SK-MEL-5 (cell line): ENCODE measurements at places on chromosomes 12 and 14. TPM values are rescaled to one million over a fixed set of nuclear protein-coding genes. Genes with fewer than 3 reads are reported as not detected.

The BDKRB1 gene
- 0.53 TPM in 1 of 2 replicates, not detected in the other for total RNA-seq

The PIWIL1 gene
- not detected in 2 replicates for total RNA-seq

The ENDOU gene
- total RNA-seq: not detected in 2 replicates

The OR4E2 gene
- not detected in 2 replicates for total RNA-seq

The AVPR1A gene
- total RNA-seq: not detected in 2 replicates

The CCDC88C gene
- 4.6 and 6.4 TPM in 2 replicates for total RNA-seq

The ISM2 gene
- 0.19 and 0.79 TPM in 2 replicates for total RNA-seq

The ATP5F1B gene
- 1,074 and 1,136 TPM in 2 replicates for total RNA-seq

The STYK1 gene
- total RNA-seq: 0.05 TPM in 1 of 2 replicates, not detected in the other

The GALNT9 gene
- not detected in 2 replicates for total RNA-seq

The KLHDC1 gene
- 1.4 and 2.2 TPM in 2 replicates for total RNA-seq

The KLHL33 gene
- total RNA-seq: not detected in 2 replicates

The SLCO1B1 gene
- not detected in 2 replicates for total RNA-seq

The CPNE8 gene
- total RNA-seq: 41.7 and 42.3 TPM in 2 replicates

The KCNH3 gene
- 0.66 and 0.90 TPM in 2 replicates for total RNA-seq

The SERPINA10 gene
- not detected in 2 replicates for total RNA-seq

The FAM177A1 gene
- 34.8 and 41.9 TPM in 2 replicates for total RNA-seq

The KRT78 gene
- 0.34 TPM in 1 of 2 replicates, not detected in the other for total RNA-seq

The POTEG gene
- 0.21 and 0.35 TPM in 2 replicates for total RNA-seq

The GPR137C gene
- total RNA-seq: 0.32 and 0.40 TPM in 2 replicates

The TMEM119 gene
- not detected in 2 replicates for total RNA-seq

The RNASE7 gene
- not detected in 2 replicates for total RNA-seq

The IPO4 gene
- total RNA-seq: 52.1 and 67.3 TPM in 2 replicates

The PTPN21 gene
- total RNA-seq: 2.4 and 2.7 TPM in 2 replicates
